ENCODE measurements at places on chromosomes 12 and 14.
A peak's percentile ranks its signal among the peaks of the same experiment; 100 is the strongest.

GRCh38 chr12:109738209-109738608 is 24.6 kb downstream of the FAM222A start:
- no peak for DNase-seq

GRCh38 chr12:26465419-26466097 is 270.2 kb downstream of the SSPN start:
- peak; percentile 11 for DNase-seq

- peak; percentile 11 for DNase-seq
Measured at GRCh38 chr14:96565811-96566210, 63.6 kb downstream of the PAPOLA start.

GRCh38 chr12:81294325-81295190 is 216.7 kb downstream of the ACSS3 start:
- no peak for DNase-seq

DNA sequence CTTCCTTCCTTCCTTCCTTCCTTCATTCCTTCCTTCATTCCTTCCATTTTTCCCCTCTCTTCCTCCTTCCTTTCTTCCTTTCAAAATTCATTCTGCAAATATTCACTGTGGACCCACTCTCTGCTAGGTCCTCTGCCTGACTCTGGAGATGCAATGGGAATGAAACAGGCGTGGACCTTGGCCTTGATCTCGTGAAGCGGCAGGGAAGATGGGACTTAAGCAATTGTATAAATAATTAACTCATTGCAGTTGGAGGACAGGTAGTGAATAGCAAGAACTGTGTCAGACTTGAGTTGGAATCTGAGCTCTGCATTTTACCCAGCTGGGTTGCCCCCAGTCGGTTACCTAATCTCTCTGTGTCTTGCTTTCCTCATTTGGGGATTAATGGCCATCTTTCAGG is 230.6 kb upstream of the LHX5 start:
- no peak for DNase-seq

GRCh38 chr12:25728056-25728595 is 175.0 kb upstream of the LMNTD1 start:
- DNase-seq, result no peak

DNA sequence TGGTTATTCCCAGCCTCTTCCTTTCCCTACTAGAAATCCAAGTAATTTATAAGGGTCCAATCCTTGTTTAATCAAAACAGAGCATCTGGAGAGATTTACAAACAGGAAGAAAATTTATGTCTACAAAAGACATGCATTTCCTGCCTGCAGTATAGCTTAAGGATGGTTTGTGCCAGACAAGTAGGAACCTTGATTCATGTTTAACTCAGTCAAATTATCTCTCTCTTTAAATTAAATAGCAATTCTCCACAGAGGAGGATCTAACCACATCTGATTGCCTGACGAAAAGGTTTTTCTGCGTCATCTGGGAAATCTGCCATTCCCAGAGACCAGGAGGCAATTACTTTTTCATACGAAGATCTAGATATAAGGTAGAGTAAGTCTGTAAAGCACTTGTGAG is 105.2 kb downstream of the ZFC3H1 start:
- no peak for DNase-seq

DNA sequence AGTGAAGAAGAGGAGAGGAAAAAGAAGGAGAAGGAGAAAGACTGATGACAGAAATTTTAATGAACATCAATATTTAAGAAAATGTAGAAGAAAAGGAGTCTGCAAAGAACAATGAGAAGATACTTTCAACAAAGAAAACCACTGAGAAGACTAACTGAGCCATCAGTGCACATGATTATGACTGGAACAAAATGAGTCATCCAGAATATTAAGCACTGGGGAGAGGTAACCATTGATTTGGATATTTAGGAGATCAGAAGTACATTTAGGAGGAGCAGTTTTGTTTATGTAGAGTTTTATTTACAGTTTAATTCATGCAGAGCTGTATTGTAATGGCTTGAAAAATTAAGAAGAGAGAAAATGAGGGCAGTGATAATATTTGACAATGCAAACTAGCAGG is 159.1 kb downstream of the C12orf50 start:
- peak; percentile 49 for DNase-seq

DNA sequence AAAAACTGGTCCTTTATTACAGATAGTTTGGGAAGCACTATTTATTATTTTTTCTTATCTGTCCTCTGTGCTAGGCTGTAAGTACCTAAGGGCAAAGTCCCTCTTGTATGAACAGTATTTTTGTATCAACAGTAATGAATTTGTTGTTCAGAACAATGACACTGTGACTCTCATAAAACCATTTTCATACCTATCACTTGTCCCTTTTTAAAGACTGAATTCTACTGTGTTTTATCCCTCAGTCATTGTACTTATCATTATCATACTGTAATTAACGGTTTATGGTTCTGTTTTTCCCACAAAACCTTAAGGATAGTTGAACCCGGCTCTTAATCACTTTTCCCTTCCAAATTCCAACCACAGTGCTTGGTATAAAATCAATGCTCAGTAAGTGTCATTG is 69.4 kb downstream of the SRGAP1 start:
- DNase-seq, result no peak

- peak; percentile 47 for DNase-seq
Measured at GRCh38 chr12:16359512-16360491, 12.4 kb downstream of the MGST1 start.

DNA sequence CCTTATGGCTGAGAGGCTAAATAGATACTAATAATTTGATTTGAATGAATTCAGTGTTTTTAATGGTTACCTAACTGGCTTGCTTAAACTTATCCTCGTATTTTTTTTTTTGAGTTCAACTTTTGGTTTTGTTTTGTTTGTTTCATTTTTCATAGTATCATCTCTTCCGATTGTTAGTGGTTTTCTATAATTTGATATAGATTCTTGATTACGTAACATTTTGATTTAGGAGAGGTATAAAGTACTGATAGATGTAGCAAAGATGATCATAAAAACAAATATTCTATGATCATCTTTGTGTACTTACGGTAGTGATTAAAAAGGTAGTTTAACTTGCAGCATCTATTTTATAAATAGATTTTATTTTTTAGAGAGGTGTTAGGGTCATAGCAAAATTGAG is 93.0 kb downstream of the ALX1 start:
- no peak for DNase-seq

DNA sequence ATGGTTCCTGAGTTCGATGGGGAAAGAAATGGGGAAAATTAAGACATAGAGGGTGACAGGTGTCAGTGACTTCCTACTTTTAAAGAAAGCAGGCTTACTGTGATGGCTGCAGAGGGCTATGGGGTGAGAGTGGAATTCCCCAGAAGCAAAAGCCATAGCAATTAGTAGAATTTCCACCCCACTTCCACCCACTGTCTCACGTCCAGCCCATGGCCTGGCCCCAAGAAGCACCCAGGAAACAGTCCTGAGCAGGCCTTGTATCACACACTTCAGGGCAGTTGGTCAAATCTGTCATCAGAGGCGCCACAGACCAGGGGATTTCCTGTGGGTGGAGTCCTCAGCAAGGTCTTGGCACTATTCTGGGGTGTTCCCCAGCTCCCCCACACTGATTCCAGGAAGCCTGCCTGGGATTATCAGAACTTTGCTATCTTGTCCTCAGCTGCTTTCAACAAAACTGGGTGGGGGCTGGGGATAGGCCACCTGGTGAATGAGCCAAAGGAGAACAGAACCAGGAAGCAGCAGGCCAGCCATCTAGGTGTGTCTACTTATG is 120.1 kb upstream of the CCND2 start:
- DNase-seq, result no peak

GRCh38 chr12:79023784-79024183 is 159.2 kb downstream of the SYT1 start:
- no peak for DNase-seq

DNA sequence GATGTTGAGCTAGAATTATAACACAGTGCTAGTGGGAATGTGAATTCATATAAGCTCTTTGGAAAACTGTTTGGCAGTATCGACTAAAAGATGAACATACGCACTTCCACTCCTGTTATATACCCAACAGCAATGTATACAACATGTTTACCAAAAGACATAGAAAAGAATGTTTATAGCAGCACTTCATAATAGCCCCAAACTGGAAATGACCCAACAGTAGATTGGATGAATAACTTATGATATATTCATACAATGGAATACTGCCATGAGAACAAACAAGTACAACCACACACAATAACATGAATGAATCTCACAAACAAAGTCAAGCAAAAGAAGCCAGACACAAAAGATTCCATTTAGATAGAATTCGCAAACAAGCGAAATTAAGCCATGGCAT is 28.5 kb upstream of the CDKN3 start:
- DNase-seq, result no peak

DNA sequence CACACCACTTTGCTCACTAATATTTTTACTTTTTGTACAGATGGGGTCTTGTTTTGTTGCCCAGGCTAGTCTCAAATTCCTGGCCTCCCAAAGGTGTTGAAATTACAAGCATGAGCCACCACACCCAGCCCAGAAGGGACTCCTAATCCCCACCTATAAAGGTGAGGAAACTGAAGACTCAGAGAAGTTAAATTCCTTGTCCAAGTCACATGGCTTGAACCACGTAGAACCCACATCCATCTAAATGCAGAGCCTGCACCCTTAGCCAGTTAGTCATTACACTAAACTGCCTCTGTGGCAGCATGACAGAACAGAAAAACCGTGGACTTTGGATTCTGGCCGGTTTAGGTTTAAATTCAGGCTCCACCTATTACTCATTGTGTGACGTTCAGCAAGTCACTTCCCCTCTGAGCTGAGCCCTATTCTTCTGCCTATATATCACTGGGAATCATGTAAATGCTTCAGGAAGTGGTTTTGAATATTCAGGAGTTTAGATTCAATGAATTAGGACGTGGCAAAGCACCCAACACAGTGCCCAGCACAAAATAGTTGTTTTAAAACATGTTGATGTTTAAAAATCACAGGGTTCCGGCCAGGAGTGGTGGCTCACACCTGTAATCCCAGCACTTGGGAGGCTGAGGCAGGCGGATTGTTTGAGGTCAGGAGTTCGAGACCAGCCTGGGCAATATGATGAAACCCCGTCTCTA is 3.0 kb upstream of the CORO1C start:
- DNase-seq, result peak; percentile 90

DNA sequence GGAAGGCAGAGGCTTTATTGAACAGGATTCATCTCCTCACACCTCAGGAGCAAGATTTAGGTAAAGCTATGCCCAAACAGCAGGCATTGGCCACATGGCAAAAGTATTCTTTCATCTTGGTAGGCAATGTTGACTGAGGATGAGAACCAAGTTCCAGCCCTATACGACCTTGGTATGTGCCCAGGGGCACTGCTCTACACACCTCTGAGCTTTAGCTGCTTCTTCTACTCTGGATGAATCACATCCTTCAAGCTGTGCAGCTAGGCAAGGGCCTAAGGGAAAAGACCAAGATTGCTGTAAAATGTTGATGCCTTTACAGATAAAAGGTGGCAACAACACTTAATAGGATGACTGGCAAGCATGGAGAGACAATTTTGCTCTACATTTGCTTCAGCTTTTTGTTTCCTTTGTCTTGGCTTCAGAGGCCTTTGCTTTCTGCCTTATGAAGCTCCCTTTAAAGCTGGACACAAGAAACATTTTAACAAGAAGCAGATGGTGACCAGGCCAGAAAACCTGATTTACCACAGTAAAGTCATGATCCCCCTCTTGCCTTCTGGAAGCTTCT is 183.3 kb upstream of the KITLG start:
- DNase-seq, result no peak

DNA sequence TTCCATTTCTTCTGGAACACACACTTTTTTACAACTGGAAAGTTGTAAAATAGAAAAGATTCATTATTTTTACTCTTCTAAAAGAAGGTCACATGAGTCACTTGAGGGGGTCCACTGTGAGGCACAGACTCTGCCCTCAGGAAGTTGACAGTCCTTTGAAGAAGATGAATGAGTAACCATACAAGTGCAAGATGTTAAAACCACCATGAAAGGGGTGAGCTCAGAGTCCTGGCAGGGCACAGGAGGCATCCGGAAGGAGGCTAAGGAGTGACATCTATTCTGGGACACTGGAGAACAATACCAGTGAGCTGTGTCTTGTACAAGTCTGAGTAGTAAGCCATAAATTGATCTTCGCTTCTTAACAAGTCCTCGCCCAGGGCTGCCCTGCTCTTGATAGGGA is 126.0 kb upstream of the FRMD6 start:
- DNase-seq, result no peak

DNA sequence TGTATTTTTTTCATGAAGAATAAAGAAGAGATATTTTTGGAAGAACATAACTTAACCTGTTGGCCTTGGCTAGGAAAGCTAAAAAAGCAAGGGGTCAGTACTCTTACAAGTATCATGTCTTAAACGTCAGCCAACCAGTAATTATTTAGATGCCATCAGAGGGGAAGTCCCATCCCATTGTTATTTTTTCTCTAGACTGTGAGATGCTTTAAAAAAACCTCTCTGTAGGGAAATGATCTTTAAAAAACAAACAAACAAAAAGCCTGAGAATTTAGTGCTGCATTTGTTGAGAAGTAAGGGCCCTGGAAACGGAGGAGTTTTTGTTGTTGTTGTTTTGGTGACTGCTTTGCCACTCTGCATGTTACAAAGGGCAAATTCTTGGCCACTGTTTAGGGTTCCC is 474.0 kb downstream of the ZFP36L1 start:
- no peak for DNase-seq

DNA sequence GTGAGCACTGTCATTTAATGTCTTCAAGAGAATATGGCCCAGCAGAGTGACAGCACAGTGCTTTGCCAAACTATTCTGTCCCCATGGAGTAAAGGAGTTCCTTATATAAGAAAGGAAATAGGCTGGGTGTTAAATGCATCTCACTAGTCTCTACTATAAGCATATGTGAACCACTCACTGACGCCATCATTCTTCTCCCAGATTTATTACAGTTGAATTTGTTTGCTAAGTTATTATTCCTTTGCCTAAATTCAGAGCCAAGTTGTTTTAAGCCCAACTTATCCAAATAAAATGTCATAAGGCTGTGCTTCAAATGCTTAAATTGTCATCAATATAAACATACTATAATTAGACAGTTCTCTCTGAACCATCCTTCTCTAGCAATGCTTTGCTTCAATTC is 151.6 kb downstream of the KCNA5 start:
- no peak for DNase-seq

DNA sequence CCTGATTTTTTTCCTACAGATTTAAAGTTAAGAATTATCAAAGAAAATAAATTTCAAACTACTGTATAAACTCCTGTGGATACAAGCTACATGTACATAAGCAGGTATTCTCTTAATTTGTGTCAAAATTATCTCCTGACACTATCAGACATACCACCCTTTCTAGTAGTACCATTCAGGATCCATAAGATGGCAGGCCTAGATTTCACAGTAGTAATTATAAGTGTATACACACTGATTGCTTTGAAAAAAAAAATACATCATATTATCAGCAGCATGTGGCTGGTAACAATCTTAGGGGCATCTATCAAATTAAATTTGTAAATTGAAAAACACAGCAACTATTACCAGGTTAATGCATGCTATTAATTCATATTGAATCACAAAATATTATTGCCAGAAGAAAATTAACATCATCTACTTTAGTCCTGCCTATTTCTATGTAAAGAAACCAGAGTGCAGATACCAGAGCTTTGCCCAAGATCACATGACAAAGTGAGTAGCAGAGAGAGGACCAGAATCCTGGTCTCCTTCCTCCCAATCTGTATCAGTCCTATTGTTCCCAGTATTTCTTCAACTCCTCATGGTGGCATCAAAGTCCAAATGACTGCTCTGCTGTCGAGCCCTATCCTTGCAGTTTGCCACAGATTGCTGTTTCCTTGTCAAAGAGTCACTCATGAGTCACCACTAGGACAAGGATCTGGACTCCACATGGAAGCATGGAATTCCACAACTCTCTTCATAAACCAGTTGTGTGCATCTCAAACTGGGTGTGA is 27.7 kb upstream of the CALM1 start:
- DNase-seq, result peak; percentile 66
